ENCODE measurements at places on chromosomes 2 and 18.

- DNase-seq = no peak
These were observed 33.8 kb downstream of the NPC1 start for GRCh38 chr18:23552505-23552904.

- no peak for DNase-seq
These were observed 4.3 kb downstream of the SMYD5 start for GRCh38 chr2:73218298-73218697.

GRCh38 chr2:129849559-129850160 is 129.8 kb upstream of the RAB6C start:
- DNase-seq = peak; percentile 73

DNA sequence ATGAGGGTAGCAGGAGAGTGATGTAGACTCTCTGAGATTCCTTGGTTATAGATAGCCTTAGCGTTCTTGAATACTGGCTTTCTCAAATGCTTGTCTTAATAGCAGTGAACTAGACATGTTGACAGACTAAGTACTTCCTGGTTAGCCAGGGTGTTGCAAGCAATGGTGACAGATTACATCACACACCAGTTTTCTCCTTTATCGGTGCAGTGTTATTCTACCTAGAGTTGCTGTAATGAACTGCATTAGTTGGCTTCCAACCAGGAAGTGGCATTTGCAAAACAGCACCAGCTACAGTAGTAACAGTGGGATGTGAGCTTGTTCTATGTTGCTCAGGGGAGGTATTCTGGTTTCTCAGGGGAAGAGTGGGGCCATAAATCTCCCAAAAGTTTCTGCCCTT is 582.2 kb upstream of the DDX18 start:
- DNase-seq = no peak

DNA sequence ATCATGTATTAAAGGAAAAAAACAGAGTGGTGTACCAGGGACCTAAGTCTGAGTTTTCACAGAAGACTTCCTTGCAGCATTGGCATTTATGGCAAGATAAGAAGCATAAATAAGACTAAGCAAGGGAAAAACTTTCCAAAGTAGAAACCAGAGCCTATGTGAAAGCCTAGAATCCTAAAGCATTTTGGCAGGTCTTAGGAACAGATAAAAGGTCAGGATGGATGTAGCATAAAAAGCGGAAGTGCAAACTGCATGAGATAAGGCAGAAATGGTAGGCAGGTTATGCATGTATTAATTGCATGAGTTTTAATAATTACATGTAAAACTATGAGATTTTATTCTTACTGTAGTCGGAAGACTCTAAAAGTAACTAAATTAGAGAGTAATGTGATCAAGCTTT is 596.5 kb downstream of the SUCLG1 start:
- no peak for DNase-seq

DNA sequence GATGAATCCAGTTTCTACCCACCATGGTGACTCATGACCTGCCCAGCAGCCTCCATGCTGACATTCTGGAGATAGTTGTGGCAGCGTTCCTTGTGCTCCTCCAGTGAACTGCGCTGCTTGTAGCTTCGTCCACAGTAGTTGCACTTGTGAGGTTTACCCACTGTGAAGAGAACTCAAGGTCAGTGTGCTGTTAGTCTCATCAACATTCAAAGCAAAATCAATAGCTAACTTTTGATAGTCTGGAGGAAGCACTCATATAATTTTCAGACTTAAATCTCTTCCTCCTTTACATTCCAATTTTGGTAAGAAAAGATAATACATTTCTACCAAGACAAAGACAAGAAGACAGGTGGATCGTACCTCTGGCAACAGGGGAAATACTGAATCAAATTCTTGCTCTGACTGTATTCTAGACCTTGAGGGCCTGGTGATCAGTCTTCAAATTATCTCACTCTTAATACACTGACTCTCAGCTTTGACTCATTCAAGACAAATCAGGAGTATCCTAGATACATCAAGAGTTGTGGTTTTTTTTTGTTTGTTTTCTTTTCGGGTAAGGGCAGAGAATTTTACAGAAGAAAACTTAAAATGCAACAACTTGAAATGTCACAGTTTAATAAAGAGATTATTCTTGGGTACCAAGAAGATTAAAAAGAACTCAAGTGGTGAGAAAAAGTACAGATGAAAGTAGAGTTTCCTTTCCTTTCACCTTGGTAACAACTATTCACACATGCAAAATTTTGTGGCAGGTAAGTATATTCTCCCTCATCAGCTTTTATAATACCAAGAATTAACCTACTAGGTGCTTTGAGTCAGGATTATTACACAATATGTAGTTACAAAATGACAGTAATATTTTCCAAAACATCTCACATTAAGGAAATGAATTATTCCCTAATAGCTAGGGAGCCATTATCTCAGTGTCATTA is 129.2 kb downstream of the IKZF2 start:
- DNase-seq = no peak

DNA sequence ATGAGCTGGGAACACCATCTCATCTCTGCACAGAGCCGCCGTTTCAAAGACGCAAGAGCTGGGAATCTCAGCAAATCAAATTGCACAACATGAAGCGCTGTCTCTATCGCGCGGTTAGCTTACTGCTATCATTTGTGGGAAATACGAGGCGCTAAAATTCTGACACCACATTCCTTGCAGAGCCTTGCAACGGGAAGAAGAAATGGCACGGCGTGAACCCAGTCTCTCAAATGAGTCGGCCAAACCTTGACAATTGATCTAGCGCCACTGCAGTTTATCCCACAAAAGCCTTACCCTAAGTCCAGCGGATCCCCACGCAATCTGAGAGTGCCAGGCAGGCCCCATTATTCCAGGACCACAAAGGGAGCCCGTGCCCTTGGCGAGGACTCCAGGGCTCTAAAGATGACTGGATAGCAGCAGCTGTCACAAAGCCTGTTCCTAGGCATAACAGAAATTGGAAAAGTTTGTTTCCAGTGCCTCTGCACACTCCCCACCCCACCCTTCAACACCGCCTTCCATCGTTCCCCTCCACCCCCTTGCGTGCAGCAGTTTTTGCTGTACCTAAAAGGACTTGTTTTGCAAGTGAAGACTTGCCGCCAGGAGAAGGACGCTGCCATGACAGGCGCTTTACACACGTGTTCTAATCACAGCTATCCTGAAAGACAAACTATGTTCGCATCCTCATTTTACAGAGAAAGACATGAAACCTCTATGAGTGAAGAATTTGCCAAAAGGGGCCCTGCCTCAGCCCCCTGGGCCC is 252.4 kb downstream of the EIPR1 start:
- DNase-seq = no peak

GRCh38 chr2:201821080-201821479 is 14.7 kb downstream of the CDK15 start:
- no peak for DNase-seq

DNA sequence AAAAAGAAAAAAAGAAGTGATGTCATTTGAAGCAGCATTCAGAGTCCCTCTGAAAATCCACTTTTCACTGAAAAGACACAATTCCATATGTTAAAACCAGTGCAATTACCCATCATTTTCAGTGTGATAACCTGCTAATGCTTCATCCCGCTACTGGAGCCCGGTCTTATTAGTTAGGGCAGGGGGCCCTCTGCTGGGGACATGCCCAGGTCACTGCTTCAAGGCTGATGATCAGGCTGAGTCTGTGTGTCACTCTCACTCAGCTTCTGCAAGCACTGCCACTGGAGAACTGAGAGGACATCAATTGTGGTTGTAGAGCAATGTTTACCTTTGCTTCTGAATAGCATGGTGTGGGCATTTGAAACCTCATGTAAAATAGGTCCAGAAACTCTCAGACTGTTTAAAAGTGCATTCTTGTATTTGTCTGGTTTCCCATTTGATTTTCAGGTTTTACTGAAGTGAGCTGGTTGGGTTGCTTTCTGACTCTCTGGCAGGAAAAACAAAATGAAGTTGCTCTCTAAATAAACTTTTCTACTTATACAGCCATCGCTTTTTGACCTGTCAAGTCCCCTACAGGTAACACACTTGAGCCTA is 49.2 kb upstream of the NXPH2 start:
- peak; percentile 46 for DNase-seq

- DNase-seq = no peak
These were observed 832.2 kb upstream of the FANCL start for GRCh38 chr2:59073286-59073685.

DNA sequence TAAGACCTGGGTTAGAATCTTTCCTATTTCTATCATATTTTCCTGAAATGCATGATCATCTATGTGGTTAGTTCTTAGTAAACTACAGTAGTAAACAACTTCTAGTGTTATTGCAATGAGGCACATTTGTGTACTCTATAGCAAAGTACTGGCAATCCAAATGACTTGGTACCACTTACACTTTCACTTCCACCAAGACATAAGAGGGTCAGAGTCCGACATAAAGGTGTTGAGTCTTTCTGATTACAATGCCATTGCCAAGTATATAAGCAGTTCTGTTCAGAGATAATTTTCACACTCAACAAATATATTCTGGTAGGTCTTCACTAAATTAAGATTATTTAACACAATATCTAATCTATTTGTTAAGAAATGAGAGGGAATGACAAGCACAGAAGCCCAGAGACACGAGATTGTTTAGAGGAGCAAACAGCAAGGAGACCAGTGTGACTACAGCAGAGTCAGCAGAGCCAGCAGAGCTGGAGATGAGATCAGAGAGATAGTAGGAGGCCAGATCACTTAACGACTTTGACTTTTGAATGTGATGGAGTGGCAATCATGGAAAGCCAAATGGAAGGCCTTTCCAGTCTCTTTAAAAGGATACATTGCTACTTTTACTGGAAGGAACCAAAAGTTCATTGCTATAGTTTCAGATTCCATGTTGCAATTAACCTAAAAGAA is 27.5 kb downstream of the SOS1 start:
- no peak for DNase-seq

Measured in SW480 (cell line).